ENCODE measurements at places on chromosomes 16 and 17.

- DNase-seq: peak; percentile 22
Observed at GRCh38 chr16:86306811-86307513, 203.4 kb upstream of the FOXF1 start.

DNA sequence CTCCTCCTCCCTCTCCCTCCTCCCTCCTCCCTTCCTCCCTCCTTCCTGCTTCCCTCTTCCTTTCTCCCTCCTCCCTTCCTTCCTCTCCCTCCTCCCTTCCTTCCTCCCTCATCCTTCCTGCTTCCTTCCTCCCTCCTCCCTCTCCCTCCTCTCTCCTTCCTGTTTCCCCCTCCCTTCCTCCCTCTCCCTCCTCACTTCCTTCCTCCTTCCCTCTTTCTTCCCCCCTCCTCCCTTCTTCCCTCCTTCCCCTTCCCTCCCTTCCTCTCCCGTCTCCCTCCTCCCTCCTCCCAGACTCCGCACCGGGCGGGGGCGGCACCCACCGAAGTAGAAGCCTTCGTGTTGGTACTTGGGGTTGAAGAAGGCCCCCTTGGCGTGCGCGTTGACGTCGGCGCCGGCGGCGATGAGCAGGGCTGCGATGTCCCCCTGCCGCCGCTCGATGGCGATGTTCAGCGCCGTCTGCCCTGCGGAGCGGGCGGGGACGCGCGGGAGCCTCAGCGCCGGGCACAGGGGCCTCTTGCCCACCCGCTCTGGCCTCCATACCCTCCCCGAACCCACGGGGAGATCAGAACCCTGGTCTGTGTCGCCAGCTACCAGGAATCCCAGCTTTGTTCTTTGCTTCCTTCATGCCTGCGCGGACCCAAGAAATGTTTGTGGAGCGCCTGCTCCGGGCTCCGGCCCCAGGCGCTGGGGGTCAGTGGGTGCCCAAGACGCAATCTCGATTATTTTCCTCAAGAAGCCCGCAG lies 22.2 kb downstream of the TRPV3 start:
- DNase-seq: peak; percentile 55

DNA sequence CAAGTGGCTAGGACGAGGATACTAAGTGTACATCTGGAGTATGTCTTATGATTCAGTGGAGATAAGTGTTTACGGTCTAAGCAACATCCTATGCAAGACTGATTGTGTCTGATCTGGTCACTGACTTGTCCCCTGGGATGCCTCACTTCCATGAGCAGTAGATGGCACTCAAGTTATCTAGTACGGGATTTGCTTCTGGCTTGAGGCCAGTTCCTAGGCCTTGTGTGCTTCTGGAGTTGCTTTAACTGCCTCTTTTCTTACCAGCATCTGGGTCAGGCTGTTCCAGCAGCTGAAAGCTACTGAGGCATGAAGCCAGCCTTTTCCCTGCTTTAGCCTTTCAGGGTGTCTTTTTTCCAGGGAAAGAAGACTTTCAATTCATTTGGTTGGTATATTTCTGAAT lies 23.0 kb downstream of the SUPT6H start:
- peak; percentile 22 for DNase-seq

GRCh38 chr16:75471723-75472633 lies 7.5 kb upstream of the TMEM170A start:
- DNase-seq: peak; percentile 47

- no peak for DNase-seq
Observed at GRCh38 chr17:2904135-2904534, 107.9 kb downstream of the RAP1GAP2 start.

GRCh38 chr16:54554581-54554980 lies 268.0 kb upstream of the IRX3 start:
- DNase-seq: no peak

DNA sequence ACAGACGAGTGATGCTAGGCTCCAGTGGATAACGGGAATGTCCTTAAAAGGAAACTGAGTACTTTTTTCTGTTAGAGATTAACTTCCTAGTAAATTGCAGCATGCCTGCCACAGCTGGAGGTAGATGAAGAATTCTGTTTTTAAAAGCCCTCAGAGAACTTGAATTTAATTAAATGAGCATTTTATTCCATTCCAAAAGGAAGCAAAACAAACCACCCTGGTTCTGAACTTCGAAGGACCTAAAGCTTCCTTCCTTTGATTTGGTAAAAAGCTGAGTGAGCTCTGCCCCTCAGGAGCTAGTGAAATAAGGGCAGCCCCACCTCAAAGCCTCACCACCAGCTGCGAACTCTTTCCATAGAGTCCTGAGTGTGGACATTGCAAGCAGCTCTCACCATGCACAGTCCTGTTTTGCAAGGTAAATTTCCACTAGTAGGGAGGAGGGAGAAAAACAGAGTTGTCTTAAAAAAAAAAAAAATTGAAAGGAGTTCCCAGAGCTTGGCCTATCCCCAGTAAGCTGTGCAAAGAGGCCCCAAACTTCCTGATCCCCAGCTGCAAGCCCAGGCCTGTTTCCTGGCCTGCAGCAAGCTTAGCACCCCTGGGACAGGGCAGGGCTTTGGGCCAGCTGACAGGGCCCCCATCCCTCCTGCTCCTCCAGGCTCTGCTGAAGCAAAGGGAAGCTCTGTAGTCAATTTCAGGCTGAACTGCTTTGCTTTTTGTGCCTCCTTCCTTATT lies 11.2 kb downstream of the CHD9NB start:
- DNase-seq: peak; percentile 77

DNA sequence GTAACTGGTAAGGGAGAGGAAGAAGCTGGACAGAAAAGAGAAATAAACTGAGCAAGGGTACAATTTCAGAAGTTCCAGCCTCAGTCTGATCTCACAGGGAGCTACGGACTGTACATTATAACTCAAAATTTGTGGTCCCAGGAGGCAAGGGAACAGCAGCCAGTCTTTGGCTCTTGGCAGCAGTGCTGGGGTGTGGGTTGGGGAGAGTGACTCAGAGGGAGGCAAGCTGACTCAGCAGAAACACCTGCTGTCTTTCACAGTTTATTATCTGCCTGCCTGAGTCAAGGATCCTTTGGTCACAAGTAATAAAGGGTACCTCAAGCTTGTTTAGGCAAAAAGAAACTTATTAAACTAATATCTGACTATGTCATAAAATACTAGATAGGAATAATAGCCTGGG lies 73.5 kb upstream of the KIF2B start:
- peak; percentile 17 for DNase-seq

DNA sequence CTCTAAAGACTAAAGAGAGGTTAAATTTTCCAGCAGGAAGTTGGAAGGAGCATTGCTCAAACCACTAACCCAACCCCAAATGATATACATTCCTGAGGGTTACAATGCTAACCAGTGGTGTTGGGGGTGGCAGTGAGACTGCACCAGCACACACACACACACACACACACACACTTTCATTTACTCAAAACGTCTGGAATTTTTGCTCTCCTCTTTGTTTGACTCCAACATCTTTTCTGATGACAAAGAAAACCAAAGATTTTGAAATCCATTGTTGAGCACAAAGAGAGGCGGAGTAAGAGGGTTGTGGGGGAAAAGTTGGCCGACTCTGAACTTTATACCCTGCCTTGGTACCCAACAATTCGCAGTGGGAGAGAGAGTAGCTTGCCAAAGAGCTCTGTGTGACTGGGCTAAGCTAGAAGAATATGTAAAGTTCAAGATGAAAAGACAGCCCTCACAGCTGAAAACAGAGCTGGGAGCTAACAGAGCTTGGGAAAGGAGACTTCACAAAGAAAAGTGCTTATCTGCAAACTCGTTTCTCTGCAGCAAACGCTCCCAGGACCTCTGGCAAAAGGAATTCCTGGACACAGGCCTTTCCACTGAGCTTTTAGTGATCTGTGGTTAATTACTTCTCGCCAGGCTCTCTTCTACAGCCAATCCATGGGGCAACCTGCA lies 426.0 kb upstream of the CDH11 start:
- peak; percentile 71 for DNase-seq

GRCh38 chr16:80720804-80721371 lies 83.5 kb downstream of the CDYL2 start:
- DNase-seq: no peak

GRCh38 chr16:24279982-24280515 lies 23.9 kb downstream of the CACNG3 start:
- no peak for DNase-seq

DNA sequence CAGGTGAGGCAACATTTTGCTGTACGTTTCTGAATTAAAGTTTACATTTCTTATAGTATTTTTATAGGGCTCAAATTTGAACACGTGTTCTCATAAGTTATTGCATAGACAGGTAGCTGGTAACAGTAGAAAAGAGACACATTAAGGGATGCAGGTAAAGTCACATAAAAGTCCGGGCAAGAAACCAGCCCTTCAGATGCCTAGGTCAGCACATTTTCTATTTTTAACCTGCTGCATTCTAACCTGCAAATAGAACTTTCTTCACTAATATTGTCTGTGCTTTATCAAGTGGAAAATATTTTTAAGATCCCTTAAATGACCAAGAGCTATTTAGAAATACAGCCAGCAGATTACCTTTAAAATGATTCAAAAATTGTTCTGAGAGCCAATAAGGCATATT lies 307.4 kb upstream of the AXIN2 start:
- no peak for DNase-seq

- no peak for DNase-seq
Observed at GRCh38 chr16:534135-534534, 6.6 kb downstream of the CAPN15 start.

- no peak for DNase-seq
Observed at GRCh38 chr16:16857012-16857411, 478.1 kb downstream of the NPIPA7 start.

GRCh38 chr17:16322636-16323035 lies 30.6 kb downstream of the CENPV start:
- no peak for DNase-seq

GRCh38 chr17:59439741-59440211 lies 108.3 kb downstream of the YPEL2 start:
- DNase-seq: no peak

DNA sequence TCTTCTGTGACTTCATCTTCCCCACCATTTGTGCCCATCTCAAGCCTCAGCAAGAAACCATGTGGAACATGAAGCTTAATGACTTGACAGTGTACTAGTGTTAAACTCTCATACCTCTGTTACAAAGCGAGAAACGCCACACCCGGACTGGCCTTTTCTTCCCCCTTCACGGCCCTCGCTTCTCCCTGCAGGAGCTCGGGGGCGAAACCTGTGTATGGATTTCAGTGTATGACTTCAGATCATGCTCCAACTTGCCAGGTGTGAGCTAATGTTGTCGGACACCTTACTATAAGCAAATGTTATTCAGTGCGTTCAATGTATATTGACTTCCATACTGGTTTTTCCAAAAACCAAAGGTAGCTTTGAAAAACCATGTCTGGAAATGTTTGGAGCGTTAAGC lies 20.1 kb upstream of the SLC5A11 start:
- DNase-seq: no peak

GRCh38 chr16:82639263-82639662 lies 12.5 kb downstream of the CDH13 start:
- DNase-seq: no peak

DNA sequence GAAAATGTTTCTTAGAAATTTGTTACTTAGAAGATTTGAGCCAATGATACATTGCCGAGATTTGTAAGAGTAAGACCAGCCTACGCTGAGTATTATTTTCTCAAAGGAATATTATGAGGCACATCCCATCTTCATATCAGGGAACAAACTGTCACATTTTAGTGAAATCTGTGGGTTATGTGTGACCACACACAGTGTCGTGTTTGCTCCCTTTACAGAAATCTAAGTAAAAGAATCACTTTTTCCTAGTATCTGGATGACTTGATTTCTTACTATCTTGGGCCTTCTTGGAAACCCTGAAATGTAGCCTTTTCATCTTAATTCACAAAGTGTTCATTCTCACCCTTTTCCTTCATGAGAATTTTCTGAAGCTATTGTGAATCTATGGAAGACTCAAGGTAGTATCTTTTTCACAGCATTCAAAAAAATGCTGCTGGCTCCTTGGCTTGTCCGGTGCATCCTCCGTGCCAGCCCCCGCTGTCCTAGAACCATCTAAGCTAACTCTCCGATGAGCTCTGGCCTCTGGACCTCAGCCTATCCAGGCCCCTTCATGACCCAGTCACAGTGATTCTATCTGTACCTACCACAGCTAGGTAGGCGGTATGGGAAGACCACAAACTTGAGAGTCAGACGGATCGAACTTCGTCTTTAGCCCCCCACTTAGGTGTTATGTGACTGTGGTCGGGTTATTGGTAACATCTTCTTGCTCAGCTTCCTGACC lies 524.3 kb downstream of the MAF start:
- no peak for DNase-seq

- DNase-seq: peak; percentile 24
Observed at GRCh38 chr17:75457047-75457654, 716 bp downstream of the TMEM94 start.

DNA sequence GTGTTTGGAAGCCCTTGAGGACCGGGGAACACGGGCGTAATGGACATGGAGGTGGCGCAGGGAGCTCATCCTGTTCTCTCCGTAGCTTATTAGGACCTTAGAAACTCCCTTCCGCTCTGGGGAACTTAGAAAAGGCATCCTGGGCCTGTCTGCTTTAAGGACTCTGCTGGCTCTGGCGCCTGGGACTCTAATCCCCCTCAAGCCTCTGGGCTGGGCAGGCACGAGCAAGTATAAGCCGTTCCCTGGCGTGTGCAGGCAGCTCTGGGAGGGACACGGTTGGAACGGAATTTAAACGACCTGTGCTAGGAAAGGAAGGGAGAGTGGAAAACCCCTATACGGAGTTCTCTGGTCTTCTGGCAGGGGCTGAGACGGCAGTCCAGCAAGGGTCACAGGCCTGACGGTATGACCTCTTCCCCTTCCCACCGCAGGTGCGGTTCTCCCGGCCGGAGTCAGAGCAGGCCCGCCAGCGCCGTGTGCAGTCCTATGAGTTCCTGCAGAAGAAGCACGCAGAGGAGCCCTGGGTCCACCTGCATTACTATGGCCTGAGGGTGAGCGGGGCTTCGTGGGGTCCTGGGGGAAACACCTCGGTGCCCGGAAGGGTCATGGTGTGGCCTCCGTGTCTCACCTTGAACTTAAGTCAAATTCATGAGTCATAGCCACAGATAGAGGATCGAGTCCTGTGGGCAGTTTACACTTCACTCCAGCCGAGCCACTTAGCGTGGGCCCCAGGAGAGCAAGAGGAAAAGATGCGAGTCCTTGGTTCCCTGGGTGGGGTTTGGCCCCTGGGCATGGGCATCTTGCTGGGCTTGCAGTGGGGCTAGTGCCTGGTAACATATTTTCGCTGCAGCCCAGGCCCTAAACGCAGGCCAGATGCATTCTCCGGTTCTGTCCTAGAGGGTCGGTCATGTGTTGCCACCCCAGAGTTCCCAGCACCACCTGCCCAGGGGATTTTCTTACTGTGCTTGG lies 17.7 kb downstream of the POLR3E start:
- no peak for DNase-seq

DNA sequence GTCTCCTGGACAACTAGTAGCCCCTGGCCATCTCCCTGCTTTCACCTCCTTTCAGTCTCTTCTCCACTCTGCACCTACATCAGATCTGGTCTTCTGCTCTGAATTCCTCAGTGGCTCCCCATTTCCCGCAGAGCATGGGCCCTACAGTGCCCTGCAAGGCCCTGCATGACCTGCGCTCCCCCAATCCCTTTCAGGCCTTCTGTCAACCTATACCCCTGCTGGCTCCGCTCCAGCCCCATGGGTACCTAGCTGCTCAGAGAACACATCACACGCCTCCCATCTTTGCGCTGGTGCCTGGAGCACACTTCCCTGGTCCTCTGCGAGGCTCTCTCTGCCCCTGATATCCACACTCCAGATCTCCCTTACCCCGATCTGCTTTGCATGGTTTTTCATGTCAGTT lies 145.2 kb downstream of the KATNIP start:
- DNase-seq: no peak

GRCh38 chr17:17516941-17517720 lies 20.9 kb upstream of the RASD1 start:
- DNase-seq: no peak

GRCh38 chr17:3712811-3713463 lies 10.8 kb upstream of the HASPIN start:
- DNase-seq: no peak
